ENCODE measurements at places on chromosomes 1 and 21.

DNA sequence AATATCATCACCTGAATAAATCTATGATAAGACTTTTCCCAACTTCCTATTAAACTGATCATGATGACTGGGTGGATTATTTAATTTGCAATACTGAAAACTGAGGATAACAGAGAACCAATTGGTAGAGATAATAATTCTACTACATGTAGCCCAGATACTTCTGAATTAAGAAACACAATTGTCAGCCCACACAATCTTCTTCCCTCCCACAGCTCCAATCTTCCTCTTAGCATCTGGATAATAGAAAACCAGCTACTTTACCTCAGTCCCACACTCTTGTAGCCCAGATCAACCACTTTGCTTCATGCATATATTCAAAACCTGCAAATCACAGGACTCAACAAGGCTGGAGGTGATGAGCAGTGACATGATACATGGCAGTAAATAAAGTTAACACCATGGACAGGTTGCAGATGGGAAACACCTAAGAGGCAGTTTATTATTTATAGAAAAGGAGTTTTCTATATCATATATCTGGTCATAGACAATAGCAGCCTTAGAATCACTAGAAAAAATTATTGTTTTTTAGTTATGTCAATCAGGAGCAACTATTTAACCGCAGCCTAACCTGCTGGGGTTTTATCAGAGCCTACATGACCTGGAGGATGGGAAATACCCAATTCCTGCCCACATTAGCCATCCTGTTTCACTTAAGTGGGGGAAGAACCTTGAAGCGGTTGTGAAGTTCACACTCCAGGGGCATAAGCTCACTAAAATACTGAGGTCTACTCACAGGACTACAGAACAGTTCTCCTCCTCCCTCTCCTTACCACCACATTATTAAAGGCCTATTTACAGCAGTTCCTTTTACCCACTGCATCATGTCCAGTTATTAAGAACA is 16.7 kb downstream of the FRRS1 start:
- DNase-seq = no peak

DNA sequence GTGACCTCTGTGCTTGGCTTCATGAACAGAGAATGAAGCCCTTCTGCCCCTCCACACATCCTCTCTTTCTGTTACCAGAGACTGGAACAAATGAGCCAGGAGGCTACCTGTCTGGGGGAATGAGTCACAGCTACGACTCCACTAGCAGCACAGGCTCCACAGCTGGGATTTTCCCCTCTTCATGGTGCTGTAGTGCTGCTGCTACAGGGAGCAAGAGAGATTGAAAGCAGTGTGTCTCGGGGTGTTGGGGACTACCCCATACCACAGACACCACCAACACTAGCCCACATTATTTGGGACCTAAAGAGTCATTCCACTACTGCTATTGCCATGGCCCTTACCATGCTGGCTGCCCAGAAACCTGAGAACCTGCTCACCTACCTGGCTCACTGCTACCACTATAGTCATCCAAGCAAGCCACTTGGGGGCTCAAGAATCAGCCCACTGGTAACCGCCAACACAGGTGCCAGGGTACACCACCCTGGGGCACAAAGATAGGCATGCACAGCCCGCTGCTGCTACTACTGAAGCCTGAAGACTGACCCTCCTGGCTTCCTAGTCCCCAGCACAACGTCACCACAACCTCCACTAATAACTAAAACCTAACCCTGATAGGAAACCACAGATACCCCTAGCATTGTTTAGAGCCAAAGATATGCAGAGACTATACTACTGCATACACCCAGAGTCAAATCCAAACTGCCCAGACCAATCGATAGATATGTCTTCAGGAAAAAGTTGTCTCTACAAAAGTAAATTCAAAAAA is 17.7 kb downstream of the CD1E start:
- DNase-seq = no peak

- peak; percentile 8 for DNase-seq
Measured at GRCh38 chr1:231806623-231807495, 180.3 kb downstream of the DISC1 start.

GRCh38 chr1:90502696-90503095 is 214.4 kb downstream of the BARHL2 start:
- no peak for DNase-seq

DNA sequence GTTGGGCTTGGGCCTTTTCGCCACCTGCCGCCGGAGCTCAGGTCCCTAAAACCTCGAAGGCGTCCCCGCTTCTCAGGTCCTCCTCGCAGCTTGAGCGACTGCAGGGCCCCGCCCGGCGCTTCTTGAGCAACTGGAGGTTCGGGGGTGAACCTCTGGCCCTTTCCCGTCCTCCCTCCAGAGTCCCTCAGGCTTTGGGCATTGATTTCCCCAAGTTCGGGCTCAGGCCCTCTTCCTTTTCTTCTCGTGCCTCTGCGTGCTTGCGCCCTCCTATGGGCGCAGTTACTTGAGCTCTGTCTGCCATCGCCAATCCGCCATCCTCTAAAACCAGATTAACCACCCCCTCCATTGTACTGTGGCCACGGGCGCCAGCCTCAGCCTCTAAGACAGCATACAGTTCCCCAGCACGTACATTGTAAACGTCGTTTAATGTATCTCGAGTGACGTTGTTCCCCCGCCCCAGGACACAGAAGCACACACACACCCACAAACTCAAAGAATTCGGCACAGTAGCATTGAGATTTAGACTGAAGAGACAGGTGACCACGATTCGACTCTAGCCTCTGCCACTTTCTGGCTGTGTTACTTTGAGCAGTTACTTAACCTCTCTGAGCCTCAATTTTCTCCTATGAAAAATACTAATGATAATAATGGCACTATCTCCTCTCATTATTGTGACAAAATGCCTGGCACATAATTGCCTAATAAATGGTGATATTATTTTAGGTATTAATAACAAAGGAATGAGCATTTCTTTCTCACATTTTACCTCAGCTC is 22.6 kb downstream of the BTG2 start:
- peak; percentile 53 for DNase-seq

- no peak for DNase-seq
Measured at GRCh38 chr1:6512245-6512907, 20.9 kb upstream of the PLEKHG5 start.

GRCh38 chr1:93338387-93339146 is 7.1 kb upstream of the DR1 start:
- DNase-seq = peak; percentile 95

DNA sequence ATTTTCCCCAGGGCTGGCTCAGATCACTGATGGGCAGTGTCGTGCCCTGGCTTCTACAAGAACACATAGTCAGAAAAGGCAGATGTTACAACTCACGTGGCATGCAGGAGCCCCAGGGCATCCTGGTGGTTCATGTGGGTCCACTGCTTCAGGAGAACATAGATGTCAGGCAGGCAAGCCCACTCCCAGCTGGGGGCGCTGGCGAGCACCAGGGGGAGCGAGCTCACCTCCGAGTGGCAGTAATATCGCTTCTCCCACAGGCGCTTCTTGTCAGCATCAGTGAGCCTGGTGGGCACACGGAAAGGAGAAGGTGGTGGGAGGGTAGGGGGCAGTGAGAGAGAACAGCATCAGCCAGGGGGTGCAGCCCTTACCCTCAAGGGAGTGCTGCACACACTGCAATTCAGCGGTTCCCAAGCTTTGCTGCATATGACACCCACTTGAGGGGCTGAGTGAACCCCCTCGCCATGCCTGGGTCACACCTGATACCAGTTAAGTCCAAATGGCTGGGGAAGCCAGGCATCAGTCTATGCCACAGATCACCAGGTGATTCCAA is 34.3 kb upstream of the PPP1R15B start:
- peak; percentile 27 for DNase-seq

- peak; percentile 87 for DNase-seq
Measured at GRCh38 chr1:234531151-234531635, 52.2 kb upstream of the TARBP1 start.

- no peak for DNase-seq
Measured at GRCh38 chr1:4433075-4433474, 221.3 kb upstream of the AJAP1 start.

- peak; percentile 91 for DNase-seq
Measured at GRCh38 chr1:37574834-37575480, 18.2 kb downstream of the DNALI1 start.

DNA sequence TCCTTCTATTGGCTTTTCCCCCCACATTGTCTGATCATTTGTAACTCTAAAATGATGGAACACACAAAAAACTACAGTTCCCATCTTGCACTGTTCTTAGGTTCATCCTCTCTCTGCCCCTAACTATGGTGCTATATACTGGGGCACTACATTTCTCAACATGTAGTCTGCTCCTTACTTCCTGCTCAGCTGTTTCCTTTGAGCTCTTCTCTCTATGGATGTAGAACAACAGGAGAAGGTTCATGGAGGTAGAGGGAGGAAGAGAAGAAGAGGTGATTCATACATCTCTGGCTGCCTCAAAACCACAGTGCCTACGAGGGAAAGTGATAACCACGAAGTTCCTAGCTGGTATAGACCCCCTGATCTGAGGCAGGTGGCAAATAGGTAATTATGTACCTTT is 7.0 kb upstream of the C1orf146 start:
- DNase-seq = peak; percentile 64

GRCh38 chr21:30315701-30316100 is 4.4 kb downstream of the KRTAP26-1 start:
- DNase-seq = no peak

Measured in IMR-90 (cell line).